ENCODE measurements at places on chromosomes 5 and 9.

DNA sequence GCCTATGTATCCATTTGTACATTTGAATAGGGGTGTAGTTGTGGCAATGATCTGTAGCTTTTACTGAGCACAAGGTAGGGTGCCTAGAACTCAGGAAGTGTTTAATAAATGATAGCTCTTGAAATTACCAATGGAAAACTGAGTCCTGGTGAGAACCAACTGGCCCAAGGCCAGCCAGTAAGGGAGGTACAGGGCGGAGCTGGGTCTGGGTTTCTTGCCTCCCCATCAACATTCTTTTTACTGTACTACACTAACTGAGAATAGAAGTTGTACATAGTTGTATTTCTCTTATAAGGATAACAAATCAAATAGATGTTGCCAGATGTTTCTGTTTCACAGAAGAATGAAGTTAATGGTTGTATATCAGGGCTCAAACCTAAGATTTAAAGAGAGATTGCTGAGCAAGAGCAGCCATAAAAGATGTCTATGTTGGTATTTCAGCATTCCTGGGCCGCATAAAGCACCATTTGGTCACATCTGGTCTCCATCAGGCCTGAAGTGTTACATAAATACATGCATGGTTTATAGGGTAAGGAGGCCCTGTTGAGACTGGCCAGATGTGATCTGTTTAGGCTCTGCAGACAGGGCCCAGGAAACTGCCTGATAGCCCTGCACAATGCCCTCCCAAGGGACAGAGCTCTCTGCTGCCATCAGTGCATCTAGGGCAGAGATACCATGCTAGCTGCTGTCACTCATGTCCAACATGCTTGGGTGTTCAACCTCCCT lies 210.5 kb downstream of the NXNL2 start:
- DNase-seq, result no peak

DNA sequence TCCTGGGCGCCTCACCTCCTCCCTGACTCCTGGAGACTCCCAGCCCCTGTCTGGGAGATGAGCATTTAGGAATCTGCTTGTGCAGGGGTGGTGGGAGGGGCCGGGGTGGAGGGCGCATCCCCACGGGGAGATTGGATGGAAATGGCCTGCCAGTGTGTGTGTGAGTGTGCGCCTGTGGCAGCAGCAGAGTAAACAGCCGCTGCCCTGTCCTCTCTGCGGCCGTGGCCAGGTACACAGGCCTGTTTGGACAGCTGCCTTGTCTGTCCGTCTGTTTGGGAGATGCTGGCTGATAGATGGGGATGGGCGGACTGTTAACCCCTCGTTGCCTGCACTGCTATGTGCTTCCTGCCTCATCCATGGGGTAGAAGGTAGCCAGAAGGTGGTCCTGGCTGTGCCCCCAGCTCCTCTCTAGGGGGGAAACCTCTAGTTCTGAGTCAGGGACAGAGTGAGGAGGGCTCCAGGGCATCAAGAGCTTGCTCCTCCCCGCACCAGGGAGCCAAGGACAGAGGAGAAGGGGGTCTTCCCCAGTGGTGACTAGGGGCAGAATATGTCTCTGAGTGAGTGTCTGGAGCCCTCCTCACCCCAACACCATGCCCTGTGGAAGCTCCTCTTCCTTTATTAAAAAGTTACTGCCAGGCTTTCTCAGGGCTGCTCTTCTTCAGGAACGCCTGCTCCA lies 60.1 kb downstream of the LMX1B start:
- DNase-seq, result no peak

DNA sequence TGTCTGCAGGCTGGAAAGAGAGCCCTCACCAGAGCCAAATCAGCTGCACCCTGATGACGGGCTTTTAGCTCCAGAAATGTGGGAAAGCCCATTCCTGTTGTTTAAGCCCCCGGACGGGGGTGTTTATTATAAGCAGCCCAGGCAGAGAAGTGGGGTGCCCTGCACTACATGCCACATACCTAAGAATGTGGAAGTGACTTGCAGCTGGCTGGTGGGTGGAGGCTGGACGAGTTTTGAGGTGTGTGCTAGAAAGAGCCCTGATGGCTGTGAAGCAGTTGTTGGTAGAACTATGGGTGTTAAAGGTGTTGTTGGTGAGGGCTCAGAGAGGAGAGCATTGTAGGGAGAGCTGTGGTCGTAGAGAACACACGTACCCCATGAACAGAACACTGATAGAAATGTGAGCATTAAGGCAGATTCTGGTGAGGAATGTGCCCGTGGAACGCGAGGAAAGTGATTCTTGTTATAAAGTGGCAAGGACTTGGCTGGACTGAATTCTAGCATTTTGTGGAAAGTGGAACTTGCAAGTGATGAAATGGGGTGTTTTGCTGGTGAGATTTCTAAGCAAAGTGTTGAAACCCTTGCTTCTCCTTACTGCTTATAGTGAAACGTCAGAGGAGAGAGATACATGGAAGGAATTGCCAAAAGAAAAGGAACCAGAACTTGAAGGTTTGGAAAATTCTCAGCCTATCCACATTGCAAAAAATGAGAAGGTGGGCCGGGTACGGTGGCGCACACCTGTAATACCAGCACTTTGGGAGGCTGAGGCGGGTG lies 38.9 kb downstream of the AHRR start:
- DNase-seq, result no peak

DNA sequence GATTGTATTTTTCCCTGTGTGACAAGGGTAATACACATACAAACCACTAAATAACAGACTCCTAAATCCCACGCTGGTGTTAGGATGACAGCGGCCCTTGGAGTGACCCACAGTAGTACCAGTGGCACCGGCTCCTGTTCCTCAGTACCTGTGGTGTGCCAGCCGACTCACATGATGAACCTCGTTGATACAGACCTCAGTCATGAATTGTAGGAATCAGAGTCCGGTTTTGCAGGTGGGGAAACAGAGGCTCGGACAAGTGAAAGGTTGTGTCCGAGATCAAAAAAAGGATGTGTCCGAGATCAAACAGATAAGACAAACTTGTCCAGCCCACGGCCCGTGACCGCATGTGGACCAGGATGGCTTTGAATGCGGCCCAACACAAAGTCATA lies 78.0 kb downstream of the AMBP start:
- no peak for DNase-seq

- DNase-seq, result no peak
Observed at GRCh38 chr5:1568201-1568979, 44.6 kb upstream of the LPCAT1 start.

GRCh38 chr5:117135851-117136250 lies 561.2 kb upstream of the SEMA6A start:
- DNase-seq, result no peak

- DNase-seq, result no peak
Observed at GRCh38 chr5:155275222-155275621, 261.7 kb downstream of the KIF4B start.

DNA sequence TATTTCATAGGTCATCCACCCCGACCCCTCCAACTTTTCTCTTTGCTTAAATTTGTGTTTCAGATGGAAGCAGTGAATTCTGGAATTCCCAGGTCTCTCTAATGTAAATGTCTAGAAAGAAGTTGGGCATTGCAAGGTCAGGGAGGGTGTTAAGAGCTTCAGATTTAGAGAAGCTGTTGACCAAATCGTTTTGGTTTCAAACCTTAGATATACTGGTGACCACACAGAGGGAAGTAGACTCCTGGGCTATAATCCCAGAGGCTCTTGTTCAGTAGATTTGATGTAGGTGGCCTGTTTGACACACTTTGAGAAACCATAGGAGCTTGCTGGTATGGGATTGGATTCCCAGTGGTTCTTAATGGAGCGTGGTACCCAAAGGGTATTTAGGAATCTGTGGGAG lies 137.3 kb upstream of the KLF9 start:
- no peak for DNase-seq

DNA sequence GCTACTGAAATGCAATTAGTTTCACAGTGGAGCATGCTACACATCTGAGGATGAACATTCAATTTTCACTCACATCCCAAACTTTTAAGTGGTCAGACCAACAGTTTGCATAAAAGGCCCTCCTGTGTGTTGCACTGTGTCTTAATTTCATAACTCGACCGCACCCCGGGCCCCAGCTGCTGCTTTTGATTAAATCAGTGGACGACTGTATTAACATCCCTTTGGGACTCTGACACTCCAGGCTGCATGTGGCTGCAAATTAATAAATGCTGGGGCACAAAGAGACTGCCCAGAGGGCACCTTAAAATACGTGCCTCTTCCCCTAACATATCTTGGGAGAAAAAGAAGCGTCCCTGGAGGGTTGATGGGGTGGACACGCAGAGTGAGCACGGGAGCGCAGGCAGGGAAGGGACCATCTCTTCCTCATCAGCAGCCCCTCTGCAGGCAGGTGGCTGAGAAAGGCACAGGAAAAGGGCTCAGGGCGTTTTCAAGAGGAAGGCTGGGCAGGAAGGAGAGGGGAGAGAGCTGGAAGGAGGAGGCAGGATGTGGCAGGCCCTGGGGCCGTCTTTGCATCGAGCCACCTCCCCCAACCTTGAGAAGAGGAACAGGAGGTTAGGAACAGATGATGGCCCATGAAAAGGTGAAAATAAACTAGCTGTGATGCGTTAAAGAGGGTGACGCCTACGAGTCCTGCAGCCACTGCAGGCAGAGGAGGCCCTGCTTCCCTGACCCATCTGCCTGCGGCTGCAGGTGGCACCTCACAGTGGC lies 18.6 kb downstream of the MED10 start:
- peak; percentile 49 for DNase-seq

GRCh38 chr9:126373241-126373640 lies 46.6 kb downstream of the MVB12B start:
- DNase-seq, result no peak

GRCh38 chr5:141508798-141509611 lies 20.1 kb downstream of the PCDHGC5 start:
- peak; percentile 95 for DNase-seq

DNA sequence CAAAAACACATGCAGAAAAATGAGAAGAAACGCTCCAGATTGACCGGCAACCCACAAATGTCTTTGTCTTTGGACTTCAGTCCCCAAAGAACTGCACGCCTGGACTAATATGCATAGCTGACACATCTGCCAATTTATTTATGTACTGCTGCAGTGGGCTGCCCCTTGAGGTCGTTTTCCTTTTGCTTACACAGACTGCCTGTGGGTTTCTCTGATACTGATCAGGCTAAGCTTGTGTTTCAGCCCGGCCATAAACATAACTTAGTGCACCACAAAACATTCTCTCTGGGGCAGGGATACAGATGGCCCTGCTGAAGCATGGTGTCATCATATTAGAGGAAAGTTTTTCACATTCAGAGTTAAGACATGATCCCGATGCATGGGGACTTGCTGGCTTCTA lies 75.4 kb downstream of the NUDT12 start:
- DNase-seq, result no peak

- DNase-seq, result peak; percentile 37
Observed at GRCh38 chr5:171629628-171630349, 155.8 kb upstream of the SMIM23 start.

GRCh38 chr5:178677429-178677828 lies 50.6 kb upstream of the CLK4 start:
- DNase-seq, result peak; percentile 14

GRCh38 chr9:90517103-90517502 lies 125.5 kb downstream of the DIRAS2 start:
- no peak for DNase-seq

- DNase-seq, result no peak
Observed at GRCh38 chr5:174773371-174773770, 49.0 kb downstream of the MSX2 start.

- DNase-seq, result no peak
Observed at GRCh38 chr9:93594041-93594756, 17.8 kb downstream of the PHF2 start.

GRCh38 chr9:124206391-124206790 lies 51.4 kb upstream of the NEK6 start:
- DNase-seq, result no peak

DNA sequence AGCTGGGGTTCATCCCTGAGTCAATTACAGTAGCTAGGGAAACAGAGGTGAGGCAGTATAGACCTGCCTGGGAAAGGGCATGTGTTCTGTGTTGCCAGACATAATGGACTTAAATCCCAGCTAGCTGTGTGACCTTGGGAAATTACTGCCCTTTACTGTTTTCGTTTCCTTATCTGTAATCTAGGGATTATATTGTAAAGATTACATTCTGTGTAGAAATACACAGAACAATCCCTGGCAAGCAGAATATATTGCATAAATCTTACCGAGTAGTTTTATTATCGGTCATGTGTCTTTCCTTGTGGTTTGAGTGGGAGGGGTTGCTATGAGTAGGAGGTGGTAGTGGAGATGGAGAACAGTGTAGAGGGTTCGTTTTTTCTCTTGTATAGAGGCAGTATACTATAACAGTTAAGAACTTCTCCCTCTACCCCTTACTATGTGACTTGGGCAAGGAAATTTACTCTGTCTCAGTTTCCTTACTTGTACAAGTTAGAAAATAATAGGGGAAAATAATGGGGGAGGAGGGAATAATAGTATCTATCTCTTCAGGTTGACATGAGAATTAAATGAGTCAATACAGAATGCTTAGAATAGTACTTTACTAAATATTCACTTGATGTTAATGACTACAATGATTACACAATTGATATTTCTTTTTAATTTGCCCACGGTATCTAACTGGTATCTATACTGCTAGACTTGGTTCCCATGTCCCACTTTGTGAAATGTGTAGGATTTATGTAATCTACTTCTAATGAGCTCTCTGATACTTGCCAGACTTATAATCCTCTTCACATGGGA lies 7.1 kb upstream of the DMXL1 start:
- peak; percentile 78 for DNase-seq

- DNase-seq, result no peak
Observed at GRCh38 chr5:59615272-59615671, 278.3 kb downstream of the PDE4D start.
